ENCODE measurements at places on chromosomes 3 and 15.

- DNase-seq, result no peak
Measured at GRCh38 chr3:99313485-99313884, 324.9 kb upstream of the COL8A1 start.

DNA sequence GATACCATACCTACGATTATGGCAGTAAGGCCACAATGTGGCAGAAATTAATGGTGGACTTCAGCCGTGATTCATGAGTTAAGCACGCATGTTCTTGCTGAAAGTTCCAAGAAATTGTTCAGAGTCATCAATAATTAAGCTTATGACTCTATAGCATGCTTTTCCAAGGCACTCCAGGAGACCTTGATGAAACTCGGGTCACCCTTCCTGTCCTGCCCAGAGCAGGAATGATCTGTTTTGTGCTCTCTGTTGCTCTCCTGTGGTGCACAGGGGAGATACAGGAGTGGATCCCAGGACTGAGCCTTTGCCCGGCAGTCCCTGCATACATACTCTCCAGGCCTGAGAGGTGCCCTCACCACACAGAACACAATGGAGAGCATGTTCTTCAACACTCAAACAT lies 141.6 kb upstream of the SLC2A2 start:
- DNase-seq, result no peak

DNA sequence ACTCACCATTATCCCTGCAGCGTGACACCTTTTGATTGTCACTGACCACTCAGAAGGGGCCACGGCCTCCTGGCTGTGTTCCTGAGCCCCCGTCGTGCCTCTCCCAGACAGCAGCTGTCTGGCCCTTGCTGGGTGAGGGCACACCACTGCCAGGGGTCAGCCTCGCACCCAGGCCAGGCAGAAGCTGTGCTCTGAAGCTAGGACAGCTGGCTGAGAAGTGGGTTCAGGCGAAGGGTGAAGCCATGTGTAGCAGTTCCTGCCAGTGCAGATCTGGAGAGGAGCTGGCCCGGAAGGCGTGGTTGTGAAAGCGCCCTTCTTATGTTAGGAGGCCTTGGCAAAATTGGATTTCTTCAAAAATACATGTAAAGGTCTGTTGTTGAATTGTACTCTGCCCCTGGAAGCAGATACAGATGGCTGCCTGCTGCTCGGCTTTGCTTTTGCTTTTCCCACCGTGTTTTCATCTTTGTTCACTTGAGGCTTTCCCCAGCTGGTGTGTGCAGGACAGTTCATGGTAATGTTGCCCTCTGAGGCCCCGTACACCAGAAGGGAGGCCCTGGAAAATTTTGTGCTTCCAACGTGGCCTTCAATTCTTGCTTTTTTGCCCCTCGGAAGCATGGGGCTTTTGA lies 49.1 kb downstream of the KLHL25 start:
- DNase-seq, result no peak

DNA sequence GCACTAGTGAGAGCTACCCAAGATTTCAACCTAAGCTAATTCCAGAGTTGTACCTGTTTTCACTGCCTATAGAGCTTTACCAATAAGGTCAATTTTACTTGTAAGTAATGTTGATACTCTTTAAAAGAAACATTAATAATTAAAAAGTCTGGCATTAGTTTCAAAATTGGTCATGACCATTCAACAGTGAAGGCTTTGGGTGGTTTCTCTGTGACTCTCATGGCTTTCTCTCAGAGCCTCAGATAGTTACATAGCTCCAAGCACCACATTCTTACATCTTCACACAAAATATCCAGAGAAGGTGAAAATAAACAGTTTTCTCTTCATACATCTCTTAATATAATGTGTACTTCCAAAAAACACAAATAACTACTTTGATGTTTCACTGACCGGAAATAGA lies 61.5 kb upstream of the TCF12 start:
- DNase-seq, result no peak

DNA sequence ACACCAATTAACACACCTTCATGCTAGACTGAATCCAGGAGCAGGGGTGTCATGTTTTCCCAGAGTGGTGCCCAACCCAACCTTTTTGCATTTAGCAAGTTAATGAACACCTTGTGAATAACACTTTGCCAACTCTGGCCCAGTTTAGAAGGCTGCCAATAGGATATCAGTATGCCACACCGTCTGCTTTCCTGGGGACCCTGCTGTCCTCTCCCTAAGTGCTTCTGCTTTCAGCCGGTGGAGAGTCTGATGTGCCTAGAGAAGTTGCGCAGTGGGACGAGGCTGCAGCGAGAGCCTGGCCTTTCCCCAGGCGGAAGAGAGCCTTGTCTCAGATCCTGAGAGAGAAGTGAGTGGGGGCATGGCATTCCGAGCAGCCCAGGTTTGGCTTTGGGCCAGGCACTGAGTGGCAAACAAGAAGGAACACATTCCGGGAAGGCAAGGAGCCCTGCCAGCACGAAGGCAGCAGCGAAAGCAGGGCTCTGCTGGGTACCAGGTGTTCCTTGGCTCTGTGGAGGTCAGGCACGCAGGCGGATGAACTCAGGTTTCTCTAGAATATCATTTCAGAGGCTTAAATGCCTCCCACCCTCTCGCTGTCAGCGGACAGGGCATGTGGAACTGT lies 36.9 kb downstream of the SENP8 start:
- DNase-seq, result no peak

GRCh38 chr15:101476756-101477155 lies 12.8 kb downstream of the PCSK6 start:
- no peak for DNase-seq

DNA sequence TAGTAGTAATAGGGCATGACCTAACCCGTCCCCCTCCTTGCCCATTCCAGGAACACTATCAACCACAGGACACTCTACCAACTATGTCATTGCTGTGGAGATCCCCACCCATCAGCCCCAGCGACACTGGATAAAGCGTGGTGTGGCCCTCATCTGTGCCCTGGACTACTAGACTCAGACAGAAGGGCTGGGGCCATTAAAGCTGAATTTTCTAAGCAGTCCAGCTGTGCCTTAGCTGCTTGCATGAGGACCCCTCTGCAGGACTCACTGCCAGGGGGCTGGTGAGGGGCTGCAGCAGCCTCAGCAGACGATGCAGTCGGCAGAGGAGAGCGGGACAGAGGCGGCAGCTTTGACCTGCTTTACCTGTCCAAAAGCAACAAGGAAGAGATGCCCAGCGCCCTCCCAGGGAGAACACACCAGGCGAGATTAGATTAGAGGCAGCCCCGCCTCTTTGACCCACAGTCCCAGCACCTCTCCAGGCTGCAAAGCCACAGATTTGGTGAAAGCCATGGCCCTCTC lies 44.6 kb downstream of the SEMA3G start:
- DNase-seq, result no peak

GRCh38 chr3:177237206-177237605 lies 39.9 kb upstream of the TBL1XR1 start:
- no peak for DNase-seq

GRCh38 chr15:64455961-64456371 lies 4.4 kb upstream of the ZNF609 start:
- no peak for DNase-seq

- DNase-seq, result no peak
Measured at GRCh38 chr3:122859021-122859805, 64.3 kb downstream of the SLC49A4 start.

GRCh38 chr3:74027121-74027520 lies 402.4 kb upstream of the PDZRN3 start:
- DNase-seq, result no peak

DNA sequence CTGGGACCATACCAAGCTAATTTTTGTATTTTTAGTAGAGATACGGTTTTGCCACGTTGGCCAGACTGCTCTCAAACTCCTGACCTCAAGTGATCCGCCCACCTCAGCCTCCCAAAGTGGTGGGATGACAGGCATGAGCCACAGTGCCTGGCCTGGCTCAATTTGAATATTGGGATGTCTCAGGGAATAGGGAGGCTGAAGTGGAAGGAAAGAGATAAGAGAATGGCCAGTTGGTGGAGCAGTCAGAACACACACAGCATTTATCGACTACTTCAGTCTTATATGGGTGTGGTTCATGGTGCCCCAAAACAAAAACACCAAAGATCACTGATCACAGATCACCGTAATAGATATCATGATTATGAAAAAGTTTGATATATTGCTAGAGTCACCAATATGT lies 144.4 kb downstream of the GMNC start:
- no peak for DNase-seq

GRCh38 chr3:45546716-45547701 lies 47.5 kb upstream of the LIMD1 start:
- no peak for DNase-seq

- DNase-seq, result no peak
Measured at GRCh38 chr3:69855436-69856162, 116.3 kb downstream of the MITF start.

- DNase-seq, result no peak
Measured at GRCh38 chr15:66210684-66211083, 42.9 kb downstream of the MEGF11 start.

DNA sequence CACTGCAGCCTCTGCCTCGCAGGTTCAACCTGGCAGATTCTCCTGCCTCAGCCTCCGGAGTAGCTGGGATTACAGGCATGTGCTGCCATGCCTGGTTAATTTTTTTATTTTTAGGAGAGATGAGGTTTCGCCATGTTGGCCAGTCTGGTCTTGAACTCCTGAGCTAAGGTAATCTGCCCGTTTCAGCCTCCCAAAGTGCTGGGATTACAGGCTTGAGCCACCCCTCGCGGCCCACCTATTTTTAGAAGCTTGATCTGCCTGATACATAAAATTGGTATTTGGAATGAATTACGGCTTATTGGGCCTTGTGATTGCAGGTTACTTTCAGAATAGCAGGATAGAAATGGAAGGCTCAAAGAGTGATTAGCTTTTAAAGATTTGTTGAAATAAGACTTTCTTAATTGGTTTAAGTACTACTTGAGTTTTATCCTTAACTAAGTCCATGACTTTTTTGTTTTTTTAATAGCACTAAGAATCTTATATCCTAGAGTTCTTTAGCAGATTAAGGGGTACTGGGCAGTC lies 25.0 kb downstream of the GMPS start:
- DNase-seq, result no peak

DNA sequence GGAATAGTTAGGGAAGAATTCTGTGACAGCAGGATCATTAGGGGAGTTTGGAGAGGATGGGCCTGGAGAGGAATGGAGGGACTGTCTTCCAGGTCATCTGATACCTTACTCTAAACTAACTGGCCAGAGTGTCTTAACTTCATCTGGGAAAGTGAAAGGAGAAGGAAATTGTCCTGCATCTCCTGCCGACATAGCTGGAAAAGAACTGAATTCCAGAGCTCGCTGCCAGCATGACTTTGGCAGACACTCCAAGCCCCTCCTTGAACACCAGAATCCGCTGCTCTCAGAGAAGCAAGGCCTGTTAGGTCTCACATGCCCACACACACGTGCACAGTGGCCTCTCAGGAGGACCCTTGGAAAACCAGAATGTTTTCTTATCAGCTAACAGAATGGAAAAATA lies 10.5 kb downstream of the ABI3BP start:
- DNase-seq, result no peak

- no peak for DNase-seq
Measured at GRCh38 chr15:43988900-43989299, 162.1 kb downstream of the WDR76 start.

GRCh38 chr3:120125992-120126391 lies 31.7 kb upstream of the GSK3B start:
- DNase-seq, result no peak

- DNase-seq, result no peak
Measured at GRCh38 chr15:83323296-83323711, 38.8 kb upstream of the BNC1 start.

- DNase-seq, result no peak
Measured at GRCh38 chr3:102054543-102055080, 205.3 kb downstream of the NFKBIZ start.

GRCh38 chr15:68630211-68630555 lies 51.4 kb downstream of the CORO2B start:
- no peak for DNase-seq

DNA sequence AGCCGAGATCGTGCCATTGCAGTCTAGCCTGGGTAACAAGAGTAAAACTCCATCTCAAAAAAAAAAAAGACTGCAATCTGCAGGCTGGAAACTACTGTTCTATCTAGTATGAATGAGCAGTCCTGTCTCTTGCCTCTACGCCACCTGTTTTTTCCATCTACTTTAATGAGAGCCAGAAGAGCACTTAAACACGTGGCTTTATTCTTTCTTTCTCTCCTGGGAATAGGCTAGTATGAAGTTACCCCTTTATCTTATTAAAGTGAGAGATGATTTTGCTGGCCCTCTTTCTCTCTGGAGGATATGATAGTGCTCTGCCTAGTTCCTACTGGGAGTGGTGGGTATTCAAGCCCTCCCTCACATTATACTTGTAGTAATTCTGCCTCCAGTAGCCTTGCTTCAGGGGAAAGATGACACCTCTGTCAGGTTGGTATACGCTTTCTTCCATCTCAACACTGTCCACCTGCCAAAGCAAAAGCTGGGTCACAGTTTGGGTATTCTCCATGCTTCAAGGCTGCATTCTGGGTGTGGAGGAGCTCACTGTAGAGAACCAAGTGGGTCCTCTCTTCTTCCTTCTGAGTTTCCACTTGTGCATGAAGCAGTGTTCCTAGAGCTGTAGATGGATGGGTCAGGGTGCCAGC lies 17.8 kb downstream of the MAPKBP1 start:
- DNase-seq, result no peak

GRCh38 chr15:69579950-69580618 lies 127.5 kb downstream of the RPLP1 start:
- DNase-seq, result no peak

DNA sequence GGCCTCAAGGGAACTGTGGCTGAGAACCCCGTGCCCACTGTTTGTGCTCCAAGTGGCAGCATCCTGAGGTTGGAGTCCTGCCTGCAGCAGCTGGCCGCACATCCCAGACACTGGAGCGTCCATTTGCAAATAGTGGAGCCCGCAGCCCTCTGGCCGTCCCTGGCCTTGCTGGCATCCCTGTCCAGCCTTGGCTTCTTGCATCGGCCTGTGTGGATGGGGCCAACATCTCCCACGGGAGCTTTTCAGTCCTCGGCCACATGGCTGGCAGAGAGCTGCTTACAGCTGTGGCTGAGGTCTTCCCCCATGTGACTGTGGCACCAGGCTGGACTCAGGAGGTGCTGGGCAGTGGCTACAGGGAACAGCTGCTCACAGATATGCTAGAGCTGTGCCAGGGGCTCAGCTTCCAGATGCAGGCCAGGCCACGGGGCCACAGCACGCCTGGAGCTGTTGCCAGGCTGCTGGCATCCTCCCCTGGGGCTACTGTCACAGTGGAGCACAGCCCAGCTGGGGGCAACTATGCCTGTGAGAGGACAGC lies 71.2 kb downstream of the FAM43A start:
- no peak for DNase-seq

DNA sequence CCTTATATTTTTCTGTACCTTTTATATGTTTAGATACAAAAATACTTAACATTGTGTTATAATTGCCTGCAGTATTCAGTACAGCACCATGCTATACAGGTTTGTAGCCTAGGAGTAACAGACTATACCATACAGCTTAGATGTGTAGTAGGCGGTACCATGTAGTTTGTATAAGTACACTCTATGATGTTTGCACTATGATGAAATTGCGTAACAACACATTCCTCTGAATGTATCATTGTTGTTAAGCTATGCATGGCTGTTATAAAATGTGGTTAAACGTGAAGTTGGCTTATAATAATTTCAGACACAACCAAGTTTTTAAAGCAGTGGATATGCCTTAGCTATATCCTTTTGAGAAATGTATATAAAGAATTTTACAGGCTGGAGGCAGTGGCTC lies 328.3 kb downstream of the PLCL2 start:
- DNase-seq, result no peak
